CMK (cell line): ENCODE measurements at places on chromosomes 5 and 9.

DNA sequence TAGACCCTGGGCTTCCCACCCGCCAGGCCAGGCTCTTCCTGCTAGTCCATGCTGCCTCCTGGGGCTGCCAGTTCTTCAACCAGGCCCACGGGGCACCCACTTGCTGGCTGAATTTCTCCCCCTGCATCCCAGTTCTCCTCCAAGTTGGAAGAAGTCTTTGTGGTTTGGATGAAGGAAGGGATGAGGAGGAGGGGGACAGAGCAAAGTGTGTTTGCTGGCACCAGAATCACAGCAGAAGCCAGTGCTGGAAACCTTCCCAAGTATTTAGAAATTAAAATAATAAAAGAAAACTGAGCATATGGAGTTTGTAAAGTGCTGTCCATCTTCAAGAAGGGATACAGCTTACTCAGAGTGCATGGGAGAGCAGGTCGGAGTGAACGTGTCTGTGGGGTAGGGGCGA is 19.4 kb upstream of the UNC5A start:
- no peak for DNase-seq

- DNase-seq, result no peak
Measured at GRCh38 chr5:142478113-142478512, 153.3 kb upstream of the SPRY4 start.

GRCh38 chr5:85278193-85278592 is 893.5 kb upstream of the EDIL3 start:
- no peak for DNase-seq

GRCh38 chr5:27472871-27473270 is 434.5 kb upstream of the CDH9 start:
- no peak for DNase-seq

- no peak for DNase-seq
Measured at GRCh38 chr5:91129748-91130147, 253.4 kb downstream of the ARRDC3 start.

GRCh38 chr5:132859889-132860437 is 6.3 kb downstream of the GDF9 start:
- DNase-seq, result no peak

DNA sequence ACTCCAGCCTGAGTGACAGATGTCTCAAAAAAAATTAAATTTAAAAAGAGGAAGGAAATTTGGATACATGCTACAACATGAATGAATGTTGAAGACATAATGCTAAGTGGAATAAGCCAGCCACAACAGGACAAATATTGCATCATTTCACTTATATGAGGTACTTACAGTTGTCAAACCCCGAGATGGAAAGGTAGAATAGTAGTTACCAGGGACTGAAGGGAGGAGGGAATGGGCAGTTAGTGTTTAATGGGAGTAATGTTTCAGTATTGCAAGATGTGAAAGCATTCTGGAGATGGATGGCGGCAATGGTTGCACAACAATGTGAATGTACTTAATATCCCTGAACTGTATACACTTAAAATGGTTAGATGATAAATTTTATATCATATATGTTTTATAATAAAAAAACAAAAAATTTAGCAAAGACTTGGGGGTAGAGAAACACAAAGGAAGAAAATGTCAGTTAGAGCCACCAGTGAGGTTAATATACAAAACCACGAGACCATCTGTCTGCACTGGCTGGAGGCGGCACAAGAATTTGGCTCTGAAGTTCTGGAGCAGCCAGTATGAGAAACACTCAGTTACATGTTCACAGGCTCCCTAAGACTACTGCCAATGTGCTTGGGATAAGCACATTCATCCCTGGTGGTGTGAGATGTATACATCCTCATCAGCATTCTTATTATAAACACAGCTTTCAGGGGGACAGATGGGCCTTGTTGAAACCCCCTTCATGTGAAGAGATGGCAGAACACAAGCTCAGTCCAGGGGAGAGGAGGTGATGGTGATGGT is 37.0 kb upstream of the RPS23 start:
- no peak for DNase-seq

DNA sequence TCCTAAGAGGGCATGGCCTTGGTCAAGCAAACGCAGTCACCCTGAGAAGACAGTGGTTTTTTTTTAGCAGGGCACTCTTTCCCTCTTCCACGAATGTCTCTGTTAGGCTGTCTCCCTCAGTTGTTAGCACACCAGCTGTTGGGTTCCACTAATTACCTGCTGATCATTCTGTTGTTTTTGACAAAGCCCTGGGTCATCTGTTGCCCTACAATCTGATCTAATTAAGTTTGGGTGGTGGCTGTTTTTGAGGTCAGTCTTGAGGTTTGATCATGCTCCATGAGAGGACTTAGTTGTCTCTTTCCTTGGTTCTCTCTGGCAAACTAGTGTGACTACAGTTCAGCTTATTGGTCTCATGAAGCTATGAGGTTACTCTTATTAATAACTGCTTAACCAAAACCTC is 5.0 kb upstream of the PTPDC1 start:
- no peak for DNase-seq

GRCh38 chr5:65625743-65626142 is 916 bp downstream of the SHLD3 start:
- DNase-seq, result no peak

DNA sequence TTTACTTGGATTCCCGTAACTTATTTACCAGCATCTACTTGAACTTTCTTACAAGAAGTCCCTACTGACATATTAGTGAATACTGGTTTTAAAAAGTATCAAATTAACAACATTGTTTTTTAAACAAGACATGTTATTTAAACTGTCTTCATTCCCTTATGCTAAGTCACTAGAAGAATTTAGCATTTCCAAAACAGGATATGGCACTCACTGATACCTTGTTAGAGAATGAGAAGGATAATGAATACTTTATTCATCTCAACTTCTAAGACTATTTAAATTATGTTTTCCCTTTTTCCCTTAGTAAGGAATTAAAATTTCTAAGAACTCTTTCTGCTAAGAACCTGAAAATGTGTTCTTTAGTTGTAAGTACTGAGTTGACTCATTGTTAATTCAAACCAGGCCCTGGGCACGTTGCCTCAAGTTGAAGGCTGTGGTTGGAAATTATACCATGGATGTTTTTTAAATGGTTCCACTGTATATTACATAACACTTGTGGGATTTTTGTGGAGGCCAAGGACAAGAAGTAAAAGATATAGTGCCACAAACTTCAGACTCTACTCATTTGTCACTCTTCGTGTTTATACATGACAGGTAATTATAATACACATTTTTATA is 219.0 kb upstream of the EDIL3 start:
- no peak for DNase-seq

GRCh38 chr9:115104908-115105307 is 13.0 kb downstream of the TNC start:
- no peak for DNase-seq

DNA sequence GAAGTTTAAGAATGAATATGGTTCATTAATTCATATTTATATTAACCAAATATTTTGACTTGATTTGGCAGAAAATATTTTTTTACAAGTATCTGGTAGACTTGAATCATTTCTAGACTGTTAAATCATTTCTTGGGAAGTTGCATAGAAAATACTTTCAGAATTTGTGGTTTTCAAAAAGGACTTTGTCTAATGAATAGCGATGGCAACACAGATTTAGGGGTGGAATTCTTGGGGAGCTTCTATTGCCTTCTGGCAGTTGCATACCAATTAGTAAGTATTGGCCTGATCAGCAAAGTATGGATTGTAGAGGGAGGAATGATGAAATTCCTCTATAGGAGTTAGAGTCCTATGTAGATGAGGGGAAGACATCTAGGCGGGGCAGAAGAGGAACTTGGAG is 68.6 kb upstream of the CKMT2 start:
- no peak for DNase-seq

DNA sequence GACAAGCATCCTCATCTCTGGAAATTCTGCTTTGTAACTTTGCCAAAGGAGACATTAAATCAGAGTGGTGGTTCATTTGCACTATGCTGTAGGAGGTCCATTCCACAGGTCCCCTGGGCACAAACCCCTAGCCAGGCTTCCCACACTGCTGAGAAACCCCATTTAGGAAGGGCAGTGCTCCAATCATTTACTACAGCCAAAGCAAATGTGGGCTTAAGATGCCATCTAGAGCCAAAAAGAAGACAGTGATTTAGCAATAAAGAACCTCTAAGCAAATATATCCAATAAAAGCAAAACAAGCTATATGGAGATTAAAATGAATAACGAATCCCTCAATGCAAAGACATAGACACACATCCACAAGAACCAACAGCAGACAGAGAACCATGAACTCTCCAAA is 129.0 kb upstream of the ALDH1B1 start:
- no peak for DNase-seq

DNA sequence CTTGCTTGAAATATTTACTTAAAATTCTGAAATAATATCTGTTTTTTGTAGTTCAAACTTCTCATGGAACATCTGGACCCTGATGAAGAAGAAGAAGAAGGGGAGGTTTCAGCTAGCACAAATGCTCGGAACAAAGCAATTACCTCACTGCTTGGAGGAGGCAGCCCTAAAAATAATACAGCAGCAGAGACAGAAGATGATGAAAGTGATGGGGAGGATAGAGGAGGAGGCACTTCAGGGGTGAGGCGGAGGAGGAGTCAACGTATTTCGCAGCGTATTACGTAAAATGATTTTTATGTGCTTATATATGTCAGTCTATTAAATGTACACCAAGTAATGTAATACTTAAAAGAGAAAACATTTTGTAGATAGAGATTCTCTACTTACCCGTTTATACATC is 185.4 kb downstream of the CPLANE1 start:
- no peak for DNase-seq

DNA sequence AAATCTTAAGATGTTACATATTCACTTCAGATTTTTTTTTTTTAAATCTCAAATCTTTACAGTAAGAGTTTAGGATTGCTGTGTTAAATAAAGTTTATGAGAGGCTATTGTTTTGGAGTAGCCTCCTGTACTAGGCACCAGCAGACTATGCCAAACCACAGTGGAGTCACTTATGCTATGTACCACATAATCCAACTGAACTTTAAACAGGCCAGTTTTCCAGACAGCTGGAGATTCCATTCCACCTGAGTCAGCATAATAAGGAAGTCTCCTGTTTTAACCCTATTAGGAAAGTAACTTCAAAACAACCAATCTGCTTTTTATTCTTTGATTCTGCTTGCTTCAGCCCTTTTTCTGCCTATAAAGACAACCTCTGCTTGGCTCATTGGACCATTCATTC is 205.2 kb downstream of the CSNK1G3 start:
- DNase-seq, result no peak

DNA sequence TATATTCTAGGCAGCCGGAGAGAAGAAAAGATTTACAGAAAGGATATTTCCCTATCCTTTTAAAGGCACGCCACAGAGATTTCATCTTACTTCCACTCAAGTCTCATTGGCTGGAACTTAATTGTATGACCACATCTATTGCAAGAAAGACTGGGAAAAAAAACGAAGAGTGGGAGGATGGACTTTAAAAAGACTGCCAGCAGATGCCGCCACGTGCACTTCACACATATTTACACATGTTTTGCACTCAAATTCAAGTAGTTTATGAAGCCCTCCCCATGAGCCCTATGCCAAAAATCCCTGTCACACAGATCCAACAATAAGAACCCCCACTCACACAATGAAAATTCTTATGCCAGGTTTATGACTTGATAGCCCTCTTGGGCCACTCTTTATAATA is 138.5 kb upstream of the TYRP1 start:
- no peak for DNase-seq

DNA sequence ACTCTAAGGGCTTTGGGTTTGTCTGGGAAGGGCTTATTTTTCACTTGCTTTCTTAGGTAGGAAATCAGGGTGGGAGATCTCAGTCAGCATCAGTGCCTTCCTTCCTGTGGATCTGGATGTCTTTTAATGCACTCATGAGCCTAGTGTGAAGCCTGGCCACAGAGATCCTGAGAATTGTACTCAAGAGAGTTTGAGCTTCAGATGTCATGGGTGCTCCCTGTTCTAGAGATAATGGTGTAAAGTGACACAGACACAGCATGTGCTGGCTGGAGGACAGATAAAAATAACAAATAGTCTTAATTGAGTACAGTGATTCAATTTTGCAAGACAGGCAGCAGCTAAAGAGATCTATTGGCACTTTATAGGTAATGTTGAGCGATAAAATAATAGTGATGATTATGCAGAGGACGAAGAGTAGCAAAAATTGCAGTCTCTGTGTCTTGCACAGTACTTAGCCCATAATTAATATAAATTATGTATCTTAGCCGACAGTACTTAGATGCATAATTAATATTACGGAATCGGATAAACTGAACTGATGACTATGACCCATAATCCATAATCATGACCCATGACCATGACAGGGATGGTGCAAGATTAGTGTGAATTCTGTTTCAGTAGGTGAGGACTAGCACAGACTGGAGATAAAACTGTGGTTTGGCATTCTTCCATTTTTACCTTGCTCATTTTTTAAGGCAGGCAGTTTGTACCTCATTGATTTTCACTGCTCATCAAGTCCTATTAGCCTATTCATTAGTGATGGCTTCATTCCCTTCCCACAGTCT is 408.7 kb upstream of the PIK3R1 start:
- no peak for DNase-seq

GRCh38 chr9:93294011-93294410 is 110.1 kb downstream of the WNK2 start:
- DNase-seq, result no peak
